DMS53 (cell line): ENCODE measurements at places on chromosomes 4 and X.

DNA sequence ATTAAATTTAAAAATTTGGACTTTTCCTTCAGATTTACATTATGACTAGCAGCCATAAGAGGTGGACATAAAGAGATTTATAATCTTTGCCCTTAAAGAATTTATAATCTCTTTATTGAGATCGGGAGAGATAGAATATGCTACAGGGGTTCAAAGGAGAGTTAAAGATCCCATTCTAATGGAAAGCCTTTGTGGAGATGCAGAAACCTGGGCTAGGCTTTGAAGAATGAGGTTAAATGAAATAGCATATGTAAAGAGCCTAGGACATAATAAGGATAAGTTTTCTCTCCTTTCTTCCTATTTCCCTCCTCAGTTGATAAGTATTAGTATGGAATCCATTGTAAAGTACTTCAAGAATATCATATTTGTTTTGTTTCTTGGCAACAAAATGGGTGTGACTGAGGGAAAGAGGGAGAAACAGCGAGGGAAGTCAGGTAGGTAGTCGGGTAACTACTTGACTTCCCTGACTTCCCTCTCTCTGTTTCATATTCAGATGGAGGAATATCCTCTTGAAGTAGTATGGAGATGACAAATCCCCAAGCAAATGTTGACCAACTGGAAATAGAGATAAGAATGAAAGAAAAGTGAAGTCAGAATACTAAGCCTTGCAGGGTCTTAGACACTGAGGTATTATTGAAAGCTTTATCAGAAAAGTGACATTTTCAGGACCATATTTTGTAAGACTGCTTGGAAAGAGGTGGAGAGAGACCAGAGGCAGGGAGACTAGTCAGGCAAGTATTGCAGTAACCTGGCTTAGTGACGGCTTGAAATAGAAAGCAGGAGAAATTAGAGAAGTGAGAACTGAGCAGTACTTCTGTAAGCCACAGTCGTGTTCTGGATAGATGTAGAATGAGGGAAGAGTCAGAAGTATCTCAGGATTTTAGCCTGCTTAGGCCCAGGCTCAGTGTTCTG is 82.9 kb downstream of the PDLIM5 start:
- DNase-seq, result peak; percentile 21

DNA sequence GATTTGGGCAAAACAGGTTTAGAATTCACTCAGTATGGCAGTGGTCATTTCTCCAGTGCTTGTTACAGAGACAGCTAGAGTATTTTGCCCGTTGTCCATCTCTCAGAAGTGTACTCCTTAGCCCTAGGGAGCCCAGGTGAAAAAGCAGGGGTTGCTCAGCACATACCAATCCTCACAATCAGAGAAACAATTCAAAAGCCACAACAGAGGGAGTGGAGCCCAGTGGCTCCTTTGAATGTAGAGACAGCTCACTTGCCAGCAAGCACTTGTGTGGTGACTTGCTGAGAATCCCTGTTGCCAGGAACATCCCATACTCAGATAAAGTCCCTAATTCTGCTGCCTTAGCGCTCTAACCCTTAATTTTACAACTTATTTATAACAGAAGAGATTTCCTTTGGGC is 1488.3 kb downstream of the RPA4 start:
- DNase-seq, result no peak

- no peak for DNase-seq
Observed at GRCh38 chr4:74890341-74890740, 42.6 kb upstream of the PARM1 start.

GRCh38 chr4:3179126-3179706 is 69.7 kb upstream of the MSANTD1 start:
- peak; percentile 41 for DNase-seq

DNA sequence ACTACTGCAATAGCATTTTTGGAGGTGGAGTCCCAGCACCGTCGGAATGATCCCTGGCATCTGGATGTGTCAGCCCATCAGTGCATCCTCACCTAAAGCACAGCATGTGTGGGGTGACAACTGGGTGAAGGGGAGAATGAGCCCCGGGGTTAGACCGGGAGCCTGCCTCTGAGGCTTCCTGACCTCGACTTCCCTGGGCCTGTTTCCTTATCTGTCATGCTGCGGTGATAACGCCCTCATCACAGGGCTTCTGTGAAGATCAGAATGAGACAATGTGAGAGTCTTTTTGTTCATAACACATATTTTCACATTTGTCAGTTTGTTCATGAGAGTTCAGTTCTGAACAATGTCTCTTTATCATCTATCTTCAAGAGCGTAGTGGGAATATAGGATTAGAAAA is 31.1 kb upstream of the PDLIM3 start:
- no peak for DNase-seq
